A549 treated with Mapracorat at 1 μM for 4 hours (cell line): ENCODE measurements at places on chromosomes 16 and 17. TPM values are rescaled to one million over a fixed set of nuclear protein-coding genes. Genes with fewer than 3 reads are reported as not detected.

Gene KCNH6
- total RNA-seq = not detected in 5 replicates

Gene C16orf92
- not detected in 5 replicates for total RNA-seq

Gene DRC3
- 1.4 to 3.5 TPM (median 1.9 TPM) in 5 replicates for total RNA-seq

Gene KRT28
- total RNA-seq = not detected in 5 replicates

Gene CDH13
- total RNA-seq = 0.03 TPM in 1 of 5 replicates, not detected in the others
